Stimulated activated CD8-positive, alpha-beta memory T cell treated with anti-CD3 and anti-CD28 coated beads, Interleukin-2, amount 100 ng/mL, for 1 hour (primary cell): ENCODE measurements at places on chromosomes 7 and 10.

DNA sequence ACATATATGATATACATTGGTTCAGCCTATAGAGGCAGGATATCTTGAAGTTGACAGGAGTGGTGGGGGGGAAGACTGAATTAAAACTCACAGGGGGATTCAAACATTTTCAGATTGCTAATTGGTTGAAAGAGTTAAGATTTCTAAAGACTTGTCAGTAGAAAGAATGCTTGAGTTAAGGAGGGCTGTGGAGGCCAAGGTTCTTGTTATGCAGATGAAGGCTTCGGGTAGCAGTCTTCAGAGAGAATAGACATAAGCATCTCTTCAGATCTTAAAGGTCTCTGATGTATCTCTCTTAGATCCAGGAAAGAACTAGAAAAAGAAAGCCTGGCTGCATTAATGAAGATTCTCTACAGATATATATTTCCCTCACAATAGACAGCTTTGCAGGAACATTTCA, 209.8 kb upstream of the SEMA3D start:
- DNase-seq: no peak

DNA sequence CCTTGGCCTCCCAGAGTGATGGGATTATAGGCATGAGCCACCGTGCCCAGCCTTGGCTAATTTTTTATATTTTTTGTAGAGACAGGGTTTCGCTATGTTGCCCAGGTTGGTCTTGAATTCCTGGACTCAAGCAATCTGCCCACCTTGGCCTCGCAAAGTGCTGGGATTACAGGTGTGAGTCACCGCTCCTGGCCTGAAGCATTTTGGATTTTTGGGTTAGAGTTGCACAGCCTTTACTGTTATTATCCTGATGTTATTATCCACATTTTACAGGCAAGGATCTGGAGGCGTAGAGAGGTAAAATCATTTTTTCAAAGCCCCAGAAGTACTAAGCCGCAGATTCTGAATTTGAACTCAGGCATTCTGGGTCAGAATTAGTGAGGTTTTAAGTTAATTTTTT, 75.4 kb downstream of the TCF7L2 start:
- no peak for DNase-seq

DNA sequence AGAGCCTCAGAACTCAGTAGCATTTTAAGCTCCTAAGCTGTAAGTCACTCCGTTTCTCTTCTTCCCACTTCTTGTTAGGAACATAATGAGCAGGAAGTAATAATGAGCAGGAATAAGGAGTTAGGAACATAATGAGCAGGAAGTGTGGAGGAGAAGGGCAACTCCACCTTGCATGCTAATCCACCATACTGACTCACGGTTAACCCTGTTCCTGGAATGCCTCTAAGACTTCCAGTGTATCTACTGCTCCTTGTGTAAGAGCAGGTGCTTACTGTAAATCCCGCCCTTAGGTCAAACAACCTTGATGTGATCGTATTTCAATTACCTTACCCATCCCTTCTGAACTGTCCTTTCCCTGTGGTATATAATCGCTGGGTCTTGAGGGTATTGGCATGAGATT, 528.7 kb downstream of the CALN1 start:
- no peak for DNase-seq

GRCh38 chr7:5630670-5631069, 150.8 kb downstream of the RNF216 start:
- DNase-seq: peak; percentile 29

GRCh38 chr7:158124671-158125079, 462.9 kb downstream of the PTPRN2 start:
- DNase-seq: no peak

DNA sequence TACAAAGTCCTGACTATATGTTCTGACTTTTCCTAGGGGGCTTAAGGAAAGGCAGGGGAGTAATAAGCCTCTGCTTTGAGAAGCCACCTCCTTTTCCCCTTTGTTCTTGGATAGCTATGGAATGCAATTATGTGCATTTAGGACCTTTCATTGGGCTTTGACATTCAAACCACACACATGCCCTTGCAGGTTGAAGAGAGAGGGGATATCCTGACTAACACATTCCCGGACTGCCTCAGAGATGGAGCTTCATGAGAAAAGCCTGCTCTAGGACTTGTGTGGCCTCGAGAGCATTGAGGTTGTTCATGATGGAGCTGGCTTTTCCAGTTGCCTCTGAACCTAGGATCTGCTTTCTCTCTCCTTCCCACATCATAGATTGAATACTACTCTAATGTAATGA, 694.5 kb downstream of the LRMDA start:
- DNase-seq: no peak

- DNase-seq: no peak
Observed at GRCh38 chr7:13908667-13909397, 80.6 kb downstream of the ETV1 start.

DNA sequence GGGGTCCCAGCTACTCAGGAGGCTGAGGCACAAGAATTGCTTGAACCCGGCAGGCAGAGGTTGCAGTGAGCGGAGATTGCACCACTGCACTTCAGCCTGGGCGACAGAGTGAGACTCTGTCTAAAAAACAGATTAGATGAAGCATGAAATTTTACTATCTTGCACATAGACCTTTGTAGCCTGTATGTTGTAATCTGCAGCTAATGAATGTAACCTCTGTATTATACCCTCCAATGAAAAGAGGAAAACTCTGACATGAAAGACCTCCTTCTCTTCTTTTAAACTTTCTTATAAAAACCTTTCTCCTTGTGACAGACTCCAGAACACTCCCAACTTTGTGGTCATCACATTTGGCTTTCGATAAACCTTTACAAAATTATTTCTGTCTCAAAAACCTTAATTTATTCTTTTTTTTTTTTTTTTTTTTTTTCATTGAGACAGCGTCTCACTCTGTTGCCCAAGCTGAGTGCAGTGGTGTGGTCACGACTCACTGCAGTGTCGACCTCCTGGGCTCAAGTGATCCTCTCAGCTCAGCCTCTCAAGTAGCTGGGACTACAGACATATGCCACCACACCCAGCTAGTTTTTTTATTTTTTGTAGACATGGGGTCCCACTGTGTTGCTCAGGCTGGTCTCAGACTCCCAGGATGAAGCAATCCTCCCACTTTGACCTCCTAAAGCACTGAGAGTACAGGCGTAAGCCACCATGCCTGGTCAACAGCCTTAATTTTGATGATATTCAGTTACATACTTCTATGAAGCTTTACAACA, 97.4 kb downstream of the SVOPL start:
- no peak for DNase-seq

DNA sequence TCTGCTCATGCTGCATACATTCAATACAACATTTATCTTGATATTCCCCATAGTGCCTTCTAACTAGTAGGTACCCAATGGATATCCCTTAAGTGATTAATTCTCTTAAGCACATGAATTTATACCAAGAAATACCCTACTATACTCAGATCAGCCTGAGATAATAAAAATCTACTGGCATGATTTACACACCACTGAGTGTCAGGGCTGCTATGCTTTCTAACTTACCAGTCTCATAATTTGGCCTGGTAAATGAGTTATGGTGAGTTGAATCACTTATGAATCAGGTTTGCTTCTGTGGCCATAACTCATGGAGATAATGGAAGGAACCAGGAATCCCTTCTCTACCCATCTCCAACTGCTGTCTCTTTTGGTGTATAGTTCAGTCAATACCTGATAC, 122.8 kb downstream of the THSD7A start:
- DNase-seq: no peak

DNA sequence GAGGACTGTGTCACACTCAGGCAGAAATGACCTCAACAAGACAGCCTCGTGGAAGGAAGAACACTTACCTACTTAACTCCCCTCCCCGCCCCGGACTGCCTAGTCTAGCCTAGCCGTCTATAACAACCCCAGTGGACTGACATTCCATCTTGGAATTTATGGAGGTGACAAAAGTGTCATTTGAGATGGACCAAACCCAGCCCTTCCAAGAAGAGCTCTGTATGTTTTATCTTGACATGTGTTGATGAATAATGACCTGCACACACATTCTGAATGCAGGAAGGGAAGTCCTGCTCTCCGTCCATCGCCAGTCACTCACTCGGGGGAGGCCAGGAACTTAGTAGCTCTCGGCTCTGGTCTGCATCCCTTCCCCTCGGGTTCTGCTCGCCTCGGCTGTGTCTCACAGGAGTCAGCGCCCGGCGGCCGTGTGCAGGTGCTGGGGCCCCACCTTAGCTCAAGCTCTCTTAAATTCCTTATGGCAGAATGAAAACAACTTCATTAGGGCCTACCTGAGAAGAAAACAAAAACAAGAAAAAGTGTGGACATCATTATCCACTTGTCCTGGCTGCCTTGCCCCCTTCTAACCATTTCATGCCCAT, 140.9 kb upstream of the NPS start:
- DNase-seq: no peak

- DNase-seq: no peak
Observed at GRCh38 chr7:132495936-132496335, 80.3 kb downstream of the PLXNA4 start.

DNA sequence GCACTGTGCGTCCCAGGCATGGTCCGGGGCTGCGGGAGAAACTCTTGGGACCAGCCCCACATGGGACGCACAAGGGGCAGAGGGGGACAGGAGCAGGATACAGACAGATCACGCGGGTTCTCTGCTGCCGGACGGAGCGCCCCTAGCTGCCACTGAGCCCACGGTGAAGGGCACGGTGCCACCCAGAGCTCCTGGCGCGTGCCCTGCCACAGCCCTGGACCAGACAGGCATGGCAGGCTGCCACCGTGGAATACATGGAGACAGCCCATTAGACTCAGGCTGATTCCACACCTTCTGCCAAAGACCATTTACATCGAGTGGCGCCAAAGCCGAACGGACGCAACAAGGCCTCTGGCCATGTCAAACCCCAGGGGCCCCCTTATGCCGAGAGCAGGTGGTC, 90.4 kb downstream of the MAD1L1 start:
- no peak for DNase-seq

DNA sequence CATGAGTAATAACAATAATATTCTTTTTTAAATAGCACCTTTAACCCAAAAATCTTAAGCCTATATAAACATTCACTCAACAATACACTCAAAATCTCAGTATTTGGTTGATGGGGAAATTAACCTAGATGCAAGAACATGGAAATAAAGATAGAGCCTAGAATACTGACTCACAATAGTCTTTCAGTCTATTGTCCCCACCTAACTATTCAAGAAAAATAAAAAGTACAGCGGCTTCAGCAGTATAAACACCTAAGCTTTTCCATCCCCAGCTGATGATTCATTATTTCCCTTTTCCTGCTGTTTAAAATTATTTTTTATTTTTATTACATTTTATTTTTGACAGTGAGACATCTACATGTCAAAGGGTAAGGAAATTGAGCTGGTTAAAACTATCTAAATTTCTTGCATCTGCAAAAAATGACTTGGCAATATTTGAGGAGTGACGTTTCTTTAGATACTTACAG, 201.4 kb downstream of the FZD1 start:
- DNase-seq: no peak

- DNase-seq: no peak
Observed at GRCh38 chr10:62617652-62618051, 186.9 kb upstream of the ADO start.

DNA sequence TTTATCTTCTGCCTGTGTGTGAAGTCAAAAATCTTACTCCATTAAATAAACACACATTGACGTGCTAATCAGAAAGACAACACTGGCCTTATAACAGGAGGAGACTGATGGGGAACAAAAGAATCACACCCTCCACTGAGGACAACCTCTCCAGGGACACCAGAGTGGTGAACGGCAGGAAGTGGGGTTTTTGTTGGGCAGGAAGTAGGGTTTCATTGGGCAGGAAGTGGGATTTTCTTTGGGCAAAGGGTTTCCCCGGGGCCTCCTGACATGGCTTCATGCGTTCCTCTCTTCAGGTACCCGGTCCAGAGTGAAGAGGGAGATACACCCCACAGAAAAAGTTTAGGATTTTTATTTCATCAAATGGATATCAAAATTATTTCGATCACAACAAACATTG, 30.6 kb downstream of the ADARB2 start:
- no peak for DNase-seq

DNA sequence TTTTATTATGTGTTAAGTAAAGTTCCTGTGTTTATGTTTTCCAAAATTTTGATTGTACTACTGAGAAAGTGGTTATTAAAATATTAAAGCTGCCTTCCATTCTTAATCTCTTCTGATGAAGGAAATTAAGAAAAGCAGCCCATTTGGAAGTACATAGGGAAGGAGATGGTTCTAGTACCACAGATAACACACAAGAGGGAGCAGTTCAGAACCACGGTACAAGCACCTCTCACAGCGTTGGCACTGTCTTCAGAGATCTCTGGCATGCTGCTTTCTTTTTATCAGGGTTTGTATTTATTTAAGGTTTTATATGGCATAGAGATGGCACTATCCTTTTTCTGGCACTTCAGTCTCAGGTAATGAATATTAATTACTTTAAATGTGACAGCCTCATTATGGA, 111.6 kb downstream of the PHTF2 start:
- DNase-seq: no peak

DNA sequence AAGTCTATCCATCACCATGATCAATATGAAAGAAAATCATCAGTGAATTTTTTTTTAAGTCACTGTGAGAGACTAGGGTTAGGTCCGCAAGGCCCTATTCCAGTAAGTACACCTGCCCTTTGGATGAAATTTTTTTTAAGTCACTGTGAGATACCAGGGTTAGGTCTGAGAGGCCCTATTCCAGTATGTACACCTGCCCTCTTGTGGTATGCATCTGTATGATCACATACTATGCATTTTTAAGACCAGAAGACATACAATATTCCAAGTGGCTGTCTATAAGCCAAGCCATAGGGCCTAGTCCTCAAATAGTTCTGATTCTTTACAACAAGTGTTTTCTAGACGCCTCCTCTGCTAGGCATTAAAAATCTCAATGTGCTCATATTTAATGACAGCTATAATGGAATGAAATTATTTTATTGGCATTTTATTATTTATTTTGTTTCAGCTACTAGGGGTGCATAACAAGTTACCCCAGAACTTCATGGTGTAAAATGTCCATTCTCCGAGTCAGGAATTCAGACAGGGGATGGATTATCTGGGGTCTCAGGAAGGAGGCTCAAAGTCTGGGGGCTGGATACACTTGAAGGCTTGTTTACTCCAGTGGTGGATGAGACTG, 53.1 kb downstream of the TEX36 start:
- no peak for DNase-seq

GRCh38 chr10:119740096-119740495, 14.2 kb downstream of the INPP5F start:
- DNase-seq: no peak

- DNase-seq: no peak
Observed at GRCh38 chr7:41702635-41703371, at the start of gene INHBA. INHBA (minus strand) TSS chr7:41703090; CDS start chr7:41700374, 2,716 bp downstream.

GRCh38 chr10:7967035-7967434, 87.5 kb upstream of the GATA3 start:
- no peak for DNase-seq
